ENCODE measurements at places on chromosomes 4 and X. TPM values are rescaled to one million over a fixed set of nuclear protein-coding genes. Genes with fewer than 3 reads are reported as not detected.

L1CAM gene
- 0.84 TPM for total RNA-seq

UFSP2 gene
- 54.4 TPM for total RNA-seq

GRCh38 chr4:54092405-54093323 is 7.3 kb upstream of the GSX2 start:
- no peak for DNase-seq
- H3K4me1 ChIP-seq, result peaks cover 17% of the 10 kb centered on the region
- H3K36me3 ChIP-seq, result no peaks in the 10 kb centered on the region

GRCh38 chr4:43766648-43767047 is 682.0 kb downstream of the KCTD8 start:
- H3K27me3 ChIP-seq, result no peaks in the 10 kb centered on the region
- no peaks in the 10 kb centered on the region for H3K4me1 ChIP-seq
- no peak overlapping the region for H3K4me3 ChIP-seq
- H3K36me3 ChIP-seq, result no peaks in the 10 kb centered on the region
- H3K27ac ChIP-seq, result no peak overlapping the region

GRCh38 chrX:15653961-15654360 is 10.6 kb downstream of the CLTRN start:
- H3K4me3 ChIP-seq, result no peak overlapping the region
- no peak overlapping the region for H3K27ac ChIP-seq
- H3K4me1 ChIP-seq, result no peaks in the 10 kb centered on the region
- no peaks in the 10 kb centered on the region for H3K36me3 ChIP-seq
- no peak for DNase-seq
- peaks cover 44% of the 10 kb centered on the region for H3K27me3 ChIP-seq

All from muscle of leg (tissue), 16 donors.